Suppressor macrophage treated with lipopolysaccharide for 4 hours (primary cell): ENCODE measurements at places on chromosomes 5 and 9.

GRCh38 chr5:69288688-69289087 is 43.9 kb downstream of the CCDC125 start:
- DNase-seq = no peak

- no peak for DNase-seq
Observed at GRCh38 chr5:173809014-173809413, 79.1 kb upstream of the CPEB4 start.

DNA sequence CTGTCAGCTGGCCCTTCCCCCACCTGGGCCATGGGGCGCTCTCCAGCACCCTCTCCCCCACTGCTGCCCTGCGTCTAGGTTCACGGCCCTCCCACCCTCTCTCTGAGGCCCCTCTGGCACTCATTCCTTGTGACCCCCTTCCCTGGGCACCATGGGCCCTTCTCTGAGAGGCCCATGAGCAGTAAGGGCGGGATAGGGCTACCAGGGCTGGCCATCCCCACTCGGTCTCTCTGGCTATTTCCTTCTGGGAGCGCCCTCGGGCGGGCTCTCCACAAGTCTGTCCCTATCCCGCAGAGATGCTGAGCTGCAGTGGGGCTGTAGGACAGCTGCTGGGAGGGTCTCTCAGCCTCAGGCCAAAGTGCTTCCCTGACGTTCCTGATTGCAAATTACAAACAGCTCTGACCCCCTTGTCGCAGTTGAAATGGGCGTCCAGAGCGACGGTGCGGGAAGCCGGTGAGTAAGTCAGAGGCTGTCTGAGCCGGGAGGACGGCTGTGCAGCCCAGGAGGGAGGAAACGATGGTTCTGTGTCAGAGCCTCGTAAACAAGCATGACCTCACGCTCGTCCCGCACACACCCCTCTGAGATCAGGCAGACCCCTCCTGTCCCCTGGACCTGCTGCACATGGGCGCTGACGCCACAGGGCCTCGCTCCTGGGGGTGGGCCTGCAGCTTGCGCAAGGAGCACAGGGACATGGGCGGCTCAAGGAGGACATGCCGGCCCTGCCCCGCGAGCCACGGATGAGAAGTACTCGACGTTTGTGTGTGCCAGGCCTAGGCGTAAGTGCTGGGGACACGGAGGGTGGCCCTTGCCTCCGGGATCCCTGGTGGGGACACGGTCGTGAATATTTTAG is 36.3 kb upstream of the GFPT2 start:
- no peak for DNase-seq

DNA sequence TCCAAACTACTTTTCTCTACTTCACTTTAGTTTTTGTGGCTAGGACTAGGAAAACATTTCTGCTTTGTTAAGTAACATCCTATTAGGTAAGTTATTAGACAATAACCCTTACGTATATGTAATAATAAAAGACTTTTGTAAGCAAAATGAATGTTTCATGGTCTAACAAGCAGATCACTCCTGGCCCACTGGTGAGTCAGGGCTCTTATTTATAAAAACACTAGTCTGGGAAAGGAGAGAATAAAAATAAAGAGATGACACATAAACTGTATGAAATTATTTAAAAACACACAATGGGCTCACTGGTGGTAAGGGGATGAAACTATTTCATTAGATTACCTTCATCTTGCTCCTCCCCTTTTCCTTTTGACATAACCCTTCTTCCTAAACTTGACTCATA is 2212.2 kb upstream of the ACO1 start:
- no peak for DNase-seq

GRCh38 chr9:110623462-110624025 is 44.0 kb upstream of the SVEP1 start:
- peak; percentile 82 for DNase-seq

GRCh38 chr5:39441838-39442237 is 17.1 kb upstream of the DAB2 start:
- DNase-seq = peak; percentile 36

GRCh38 chr9:124629600-124629999 is 122.4 kb upstream of the NR5A1 start:
- peak; percentile 6 for DNase-seq
